ENCODE measurements at places on chromosomes 3 and 15.

DNA sequence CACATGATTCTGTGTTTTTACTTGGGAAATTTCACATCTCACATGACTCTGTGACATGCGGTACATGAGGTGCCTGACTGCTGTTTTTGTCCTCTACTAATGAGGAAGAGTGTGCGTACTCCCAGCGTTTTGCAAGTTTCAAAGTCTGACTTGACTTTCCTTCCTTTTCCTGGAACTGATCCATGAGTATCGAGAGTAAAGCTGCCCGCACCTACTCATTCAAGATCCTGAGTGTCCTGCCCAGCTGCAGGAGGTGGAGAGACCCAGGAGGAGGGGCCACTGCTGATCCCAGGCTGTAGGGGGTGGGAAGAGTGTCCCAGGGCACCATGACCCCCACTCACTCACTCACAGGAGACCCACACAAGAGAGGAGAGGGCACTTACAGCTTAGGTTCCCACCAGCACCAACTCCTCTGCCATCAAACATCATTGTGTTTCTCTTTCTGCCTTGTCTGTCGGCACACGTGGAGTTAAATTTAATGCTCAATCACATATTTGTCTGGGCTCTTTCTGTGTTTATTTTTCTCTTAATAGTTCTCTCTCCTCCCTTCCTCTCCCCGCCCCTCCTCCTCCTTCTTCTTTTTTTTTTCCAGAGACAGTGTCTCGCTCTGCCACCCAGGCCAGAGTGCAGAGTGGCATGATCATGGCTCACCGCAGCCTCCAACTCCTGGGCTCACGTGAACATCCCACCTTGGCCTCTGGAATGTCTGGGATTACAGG is 1.4 kb downstream of the CCR5AS start:
- DNase-seq = no peak

GRCh38 chr3:169264711-169265110 is 398.8 kb downstream of the MECOM start:
- DNase-seq = no peak

- no peak for DNase-seq
Observed at GRCh38 chr3:1056744-1057143, 36.1 kb upstream of the CNTN6 start.

DNA sequence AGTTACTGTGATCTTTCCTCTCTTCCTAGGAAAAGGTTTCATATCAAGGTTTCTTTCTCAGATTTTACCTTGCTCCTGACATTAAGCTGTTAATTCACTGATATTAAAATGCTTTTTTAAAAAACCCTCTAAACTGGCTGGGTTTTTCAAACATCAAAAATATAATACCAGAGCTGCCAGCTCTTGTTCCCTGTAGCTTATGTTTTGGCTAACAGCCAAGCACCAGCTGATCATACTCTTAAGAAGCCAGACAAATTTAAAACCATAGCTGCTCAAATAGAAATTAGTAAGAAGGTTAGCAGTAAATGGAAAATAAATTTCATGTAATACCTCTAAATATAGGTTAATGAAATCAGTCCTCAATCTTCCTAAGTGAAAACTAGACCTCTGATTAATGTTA is 657.5 kb downstream of the GRM7 start:
- DNase-seq = no peak

DNA sequence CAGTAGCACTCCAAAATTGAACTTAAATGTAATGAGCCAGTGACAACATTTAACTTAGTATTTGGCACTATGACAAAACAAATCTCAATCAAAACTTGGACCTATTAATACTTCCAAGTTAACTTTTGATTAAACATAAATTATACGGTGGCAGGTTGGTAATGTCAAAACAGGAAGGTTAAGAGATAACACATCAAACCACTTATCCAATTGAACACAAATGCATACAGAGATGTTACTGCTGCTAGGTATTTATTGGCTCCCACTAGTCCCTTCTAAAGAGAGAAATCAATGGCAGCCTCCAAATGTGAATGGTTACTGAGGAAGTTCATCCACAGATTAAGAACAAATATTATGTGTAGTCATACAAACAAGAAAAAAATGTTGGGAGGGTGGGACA is 1.8 kb downstream of the GSK3B start:
- no peak for DNase-seq

GRCh38 chr3:113897373-113897777 is 50.4 kb upstream of the ZDHHC23 start:
- no peak for DNase-seq

- no peak for DNase-seq
Observed at GRCh38 chr3:197828-198491, 1.4 kb downstream of the CHL1 start.

DNA sequence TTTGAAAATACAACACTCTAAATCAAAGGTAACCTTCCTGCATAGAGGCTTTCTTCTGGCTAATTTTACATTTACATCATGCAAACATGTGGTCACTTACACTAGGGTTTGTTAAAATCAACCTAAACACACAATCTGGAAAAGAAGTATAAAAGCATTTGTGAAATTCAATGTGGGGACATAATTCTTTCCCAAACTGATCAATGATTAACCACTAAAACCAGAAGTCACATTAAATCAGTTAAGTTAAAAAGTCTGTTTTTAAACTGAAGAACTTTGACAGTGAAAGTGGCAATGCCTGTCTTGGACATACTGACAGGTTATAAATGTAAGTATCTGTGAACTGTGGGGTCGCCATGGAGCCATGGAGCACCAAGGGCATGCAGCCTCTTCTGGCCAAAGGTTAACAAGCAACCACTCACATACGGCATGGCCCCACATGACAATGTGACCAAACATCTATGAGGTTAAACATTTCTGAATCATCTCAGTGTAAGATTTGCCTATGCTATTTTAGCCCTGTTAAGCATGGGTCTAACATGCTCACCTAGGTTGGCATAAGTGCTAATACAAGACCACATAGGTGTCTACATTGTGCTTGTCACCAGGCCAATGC is 278.2 kb downstream of the CTNNB1 start:
- DNase-seq = no peak

DNA sequence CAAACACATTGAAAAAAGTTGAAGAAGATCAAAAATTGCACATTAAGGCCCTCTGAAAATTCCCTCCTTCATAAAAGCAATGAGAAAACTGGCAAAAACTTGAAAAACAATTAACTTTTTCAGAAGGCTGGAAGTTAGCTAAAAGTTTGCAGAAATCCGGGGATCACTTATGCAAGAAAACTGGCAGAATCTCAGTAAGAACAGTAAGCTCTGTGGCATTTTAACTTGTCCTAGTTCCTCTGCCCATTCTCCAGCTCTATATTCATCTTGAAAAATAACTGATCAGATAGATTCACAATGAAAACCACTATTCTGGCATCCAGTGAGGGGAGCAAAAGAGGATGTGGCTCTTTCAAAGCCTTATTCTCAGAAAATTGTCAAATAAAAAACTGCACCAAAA is 566.8 kb downstream of the NTRK3 start:
- DNase-seq = no peak

GRCh38 chr3:149216193-149216869 is 5.3 kb downstream of the CP start:
- no peak for DNase-seq

- peak; percentile 63 for DNase-seq
Observed at GRCh38 chr15:26891448-26892181, 24.8 kb downstream of the GABRA5 start.

- DNase-seq = no peak
Observed at GRCh38 chr15:70566989-70567388, 196.4 kb downstream of the UACA start.

DNA sequence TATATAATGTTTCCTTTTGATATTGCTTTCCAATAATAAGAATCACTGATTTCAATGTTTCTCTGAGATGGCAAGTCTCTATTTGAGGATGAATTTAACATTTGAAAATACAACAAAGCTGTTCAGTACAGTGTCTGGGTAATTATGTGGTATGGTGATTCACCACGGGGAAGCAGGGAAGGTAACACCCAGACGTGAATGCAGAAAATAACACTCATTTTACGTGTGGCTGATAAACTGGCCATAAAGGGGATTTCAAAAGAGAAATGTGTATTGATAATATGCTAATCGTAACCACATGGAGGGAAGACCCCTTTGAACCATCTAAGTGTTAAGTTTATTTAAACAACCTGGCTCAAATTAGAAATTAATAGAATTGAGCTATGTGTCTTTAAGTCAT is 344.6 kb downstream of the GRM7 start:
- DNase-seq = no peak

DNA sequence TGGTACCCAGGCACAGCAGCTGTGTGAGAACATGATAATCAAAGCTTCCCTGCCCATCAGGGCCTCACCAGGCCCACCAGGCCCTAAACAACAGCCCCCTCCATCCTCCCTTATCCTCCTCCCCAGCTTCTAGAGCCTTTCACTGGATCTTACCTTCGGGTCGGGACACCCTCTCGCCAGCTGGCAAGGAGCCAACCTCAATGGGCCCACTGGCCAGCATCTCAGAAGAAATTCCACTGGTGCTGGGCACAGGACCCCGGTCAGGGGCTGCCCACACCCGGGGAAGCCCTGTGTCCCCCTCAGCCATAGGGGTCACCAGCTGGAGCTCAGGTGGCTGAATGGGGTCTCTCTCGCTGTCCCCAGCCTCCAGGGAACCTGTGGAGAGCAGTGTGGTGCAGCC is 6.8 kb upstream of the QARS1 start:
- DNase-seq = no peak

GRCh38 chr3:123119802-123120201 is 53.0 kb downstream of the PDIA5 start:
- DNase-seq = no peak

GRCh38 chr3:10493202-10493589 is 12.2 kb downstream of the ATP2B2 start:
- no peak for DNase-seq

- DNase-seq = no peak
Observed at GRCh38 chr3:59411694-59412093, 361.9 kb upstream of the CFAP20DC start.

DNA sequence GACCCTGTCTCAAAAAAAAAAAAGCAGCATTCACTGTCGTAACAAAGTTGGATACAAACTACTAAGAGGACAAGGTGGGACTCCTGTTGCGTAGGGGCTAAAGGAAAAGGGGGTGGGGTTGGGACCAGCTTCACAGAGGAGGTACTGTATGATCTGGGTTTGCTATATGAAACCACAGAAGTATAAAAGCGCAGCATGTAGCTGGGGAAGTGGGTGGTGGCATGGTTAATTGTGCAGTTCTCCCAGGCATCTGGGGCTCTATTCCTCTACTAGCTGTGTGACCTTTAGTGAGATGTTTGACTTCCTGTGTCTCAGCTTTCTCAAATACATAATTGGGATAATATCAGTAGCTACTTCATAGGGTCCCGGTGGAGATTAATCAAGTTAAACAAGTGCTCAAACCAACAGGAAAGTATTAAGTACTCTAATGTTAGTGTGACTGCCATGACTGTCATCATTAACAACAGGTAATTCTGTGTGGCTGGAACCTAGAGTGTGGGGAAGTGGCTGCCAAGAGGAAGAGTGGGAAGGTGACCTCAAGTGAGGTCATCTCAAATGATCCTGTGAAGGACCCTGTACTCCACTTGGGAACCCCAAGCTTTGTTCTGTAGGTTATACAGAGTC is 11.5 kb downstream of the PARP16 start:
- no peak for DNase-seq

DNA sequence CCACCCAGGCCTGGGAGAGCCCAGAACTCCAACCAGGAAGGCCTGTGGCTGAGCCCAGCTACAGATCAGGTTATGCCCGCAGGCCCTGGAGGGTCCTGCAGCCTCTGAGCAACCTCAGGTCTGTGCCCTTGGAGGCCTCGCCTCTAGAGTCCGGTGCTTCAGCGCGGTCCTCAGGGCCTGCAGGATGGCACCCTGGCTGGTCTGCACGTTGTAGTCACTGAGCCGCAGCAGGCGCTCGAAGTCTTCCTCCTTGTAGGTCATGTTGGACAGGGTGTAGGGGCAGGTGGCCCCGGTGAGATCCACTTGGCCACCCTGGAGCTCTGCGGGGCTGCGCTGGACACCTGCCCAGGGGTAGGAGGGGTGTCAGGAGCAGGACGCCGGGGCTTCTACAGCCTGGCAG is 25.8 kb downstream of the PLA2G4D start:
- no peak for DNase-seq

- no peak for DNase-seq
Observed at GRCh38 chr3:197216914-197217313, 81.5 kb downstream of the DLG1 start.

DNA sequence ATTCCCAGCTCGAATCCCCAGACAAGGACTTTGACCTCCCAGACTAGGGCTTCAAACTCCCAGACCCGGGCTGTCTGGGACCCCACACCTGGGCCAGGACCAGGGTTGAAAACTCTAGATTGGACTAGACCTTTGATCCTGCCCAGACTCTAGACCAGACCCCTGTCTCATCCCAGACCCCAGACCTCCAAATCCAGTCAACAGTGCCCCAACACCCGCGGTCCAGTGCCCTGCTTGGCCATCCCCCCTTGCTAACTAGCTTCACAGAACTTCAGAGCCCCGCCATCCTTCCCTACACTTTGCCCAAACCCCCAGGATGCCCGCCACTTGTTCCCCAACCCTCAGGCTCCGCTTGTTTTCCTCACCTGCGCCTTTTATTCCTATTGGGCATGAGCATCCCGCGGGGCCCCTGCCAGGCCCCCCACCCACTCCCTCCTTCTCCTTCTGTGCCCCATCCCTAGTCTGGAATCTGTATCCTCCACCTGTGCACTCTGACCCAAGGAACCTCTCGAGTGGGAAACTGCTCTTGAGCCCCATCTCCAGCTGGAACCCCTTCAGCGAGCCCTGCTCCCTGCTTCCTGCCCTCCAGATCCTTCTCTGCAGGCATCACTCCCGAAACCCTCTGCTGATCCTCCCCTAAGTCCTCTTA is 604 bp downstream of the GNAI2 start:
- no peak for DNase-seq

- DNase-seq = no peak
Observed at GRCh38 chr3:149013726-149014125, 22.4 kb downstream of the GYG1 start.

DNA sequence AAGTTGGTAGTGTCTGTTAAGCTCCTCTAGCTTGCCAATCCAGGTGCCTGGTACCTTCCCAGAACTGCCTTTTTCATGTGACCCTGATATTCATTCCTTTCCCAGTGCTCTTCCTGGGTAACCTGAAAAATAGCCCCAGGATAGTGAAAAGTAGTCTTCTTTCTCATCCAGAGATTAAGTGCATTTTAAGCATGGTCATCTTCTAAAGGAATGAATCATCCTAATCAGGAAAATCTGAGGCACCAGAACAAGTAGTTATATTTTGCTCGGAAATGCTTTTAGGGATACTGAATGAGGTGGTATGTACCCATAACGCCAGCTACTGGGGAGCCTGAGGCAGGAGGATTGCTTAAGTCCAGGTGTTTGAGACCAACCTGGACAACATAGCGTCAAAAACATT is 23.1 kb upstream of the PDCD6IP start:
- DNase-seq = no peak

GRCh38 chr3:11495948-11496557 is 147.7 kb downstream of the VGLL4 start:
- no peak for DNase-seq

- no peak for DNase-seq
Observed at GRCh38 chr3:126571078-126571477, 12.3 kb upstream of the C3orf22 start.
